ENCODE measurements at places on chromosomes 1 and 21.
A peak's percentile ranks its signal among the peaks of the same experiment; 100 is the strongest.

- DNase-seq = no peak
These were observed 66.0 kb upstream of the SLC25A33 start for GRCh38 chr1:9473032-9473807.

DNA sequence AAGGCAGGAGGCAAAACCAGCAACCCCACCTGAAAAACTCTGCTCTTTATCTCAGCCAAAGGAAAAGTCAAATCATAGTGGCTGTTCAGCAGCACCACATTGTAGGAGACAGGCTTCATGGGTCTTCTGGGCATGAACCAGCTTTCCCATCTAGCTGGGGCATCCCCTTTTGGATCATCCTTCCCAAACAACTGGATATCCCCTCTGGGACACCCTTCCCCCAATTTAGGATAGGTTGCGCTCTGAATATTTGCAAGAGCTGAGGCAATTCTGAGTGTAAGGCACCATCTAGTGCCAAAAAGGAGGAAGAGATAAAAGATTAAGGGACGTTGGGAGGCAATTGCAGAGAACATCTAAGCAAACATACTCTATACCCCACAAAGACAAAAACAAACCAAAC, 295.8 kb downstream of the MATN1 start:
- no peak for DNase-seq

DNA sequence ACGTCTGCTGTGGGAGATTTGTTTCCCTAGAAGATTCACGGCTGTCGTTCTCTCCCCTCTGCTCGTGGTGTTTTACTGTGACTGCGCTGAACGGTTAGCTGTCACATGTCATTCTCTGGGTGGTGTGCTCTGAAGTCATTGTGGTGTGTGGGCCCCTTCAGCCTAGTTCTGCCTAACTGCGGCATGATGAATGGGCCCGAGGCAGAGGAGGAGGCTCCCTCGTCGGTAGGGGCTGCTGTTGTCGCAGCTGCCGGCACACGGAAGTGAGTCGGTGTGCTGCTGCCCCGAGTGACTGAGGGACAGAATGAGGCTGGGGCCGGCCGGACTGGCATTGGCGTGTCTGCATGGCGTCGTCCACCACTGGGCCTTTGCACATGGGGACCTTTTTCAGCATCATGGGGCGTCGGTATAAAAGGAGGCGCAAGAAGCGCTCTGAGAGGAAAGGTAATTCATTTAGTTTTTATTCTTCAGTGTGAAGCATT, 77.9 kb downstream of the ADARB1 start:
- DNase-seq = peak; percentile 76

DNA sequence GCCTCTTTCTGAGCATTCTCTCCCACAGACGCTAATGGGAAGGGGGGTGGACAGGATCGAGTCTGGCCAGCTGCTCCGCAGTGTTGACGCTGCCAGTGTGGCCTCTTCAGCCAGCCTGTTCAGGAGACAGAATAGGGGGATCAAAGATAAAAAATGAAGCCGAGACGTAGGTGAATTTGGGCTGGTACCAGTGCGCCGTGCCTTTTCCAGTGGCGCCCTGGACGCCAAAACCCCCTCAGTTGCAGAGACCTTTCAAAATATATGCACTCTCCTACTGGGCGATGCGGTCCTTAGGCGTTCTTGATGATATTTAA, 1.1 kb downstream of the TTC3 start:
- no peak for DNase-seq

DNA sequence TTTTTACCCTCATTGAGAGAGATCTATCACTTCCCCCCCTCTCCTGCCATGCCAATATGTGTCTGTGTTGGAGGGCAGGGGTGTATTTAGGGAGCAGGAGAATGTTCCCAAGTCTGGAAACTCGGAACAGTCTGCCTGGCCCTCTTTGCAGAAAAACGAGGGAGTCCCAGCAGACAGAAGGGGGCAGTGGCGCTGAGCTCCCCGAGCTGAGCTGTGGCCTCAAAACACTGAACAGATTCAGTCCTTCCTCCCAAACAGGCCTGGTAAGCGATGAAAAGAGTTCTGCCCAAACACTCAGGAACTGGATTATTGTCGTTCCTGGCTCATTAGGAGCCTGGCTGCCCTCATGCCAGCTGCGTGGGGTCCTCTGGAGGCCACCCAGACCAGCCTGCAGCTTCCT, 981 bp downstream of the CLDN14 start:
- no peak for DNase-seq

DNA sequence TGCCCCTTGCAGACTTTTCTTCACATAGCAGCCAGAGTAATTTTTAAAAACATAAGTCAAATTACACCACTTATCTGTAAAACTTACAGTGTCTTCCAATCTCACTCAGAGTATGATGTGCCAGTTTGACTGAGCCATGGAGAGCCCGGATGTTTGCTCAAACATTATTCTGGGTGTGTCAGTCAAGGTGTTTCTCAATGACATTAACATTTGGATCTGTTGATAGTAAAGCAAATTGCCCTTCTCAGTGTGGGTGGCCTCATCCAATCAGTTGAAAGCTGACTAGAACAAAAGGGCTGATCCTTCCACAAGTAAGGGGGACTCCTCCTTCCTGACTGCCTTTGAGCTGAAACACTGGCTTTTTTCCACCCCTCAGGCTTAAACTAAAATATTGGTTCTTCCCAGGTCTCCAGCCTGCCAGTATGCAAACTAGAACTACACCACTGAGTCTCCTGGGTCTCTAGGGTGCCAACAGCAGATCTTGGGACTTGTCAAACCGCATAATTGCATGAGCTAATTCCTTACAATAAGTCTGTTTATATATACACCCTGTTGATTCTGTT, 157.9 kb upstream of the CTTNBP2NL start:
- DNase-seq = no peak

- DNase-seq = no peak
These were observed 9.1 kb upstream of the ARTN start for GRCh38 chr1:43924516-43924915.

GRCh38 chr1:84152649-84153056, 8.6 kb downstream of the PRKACB start:
- no peak for DNase-seq

DNA sequence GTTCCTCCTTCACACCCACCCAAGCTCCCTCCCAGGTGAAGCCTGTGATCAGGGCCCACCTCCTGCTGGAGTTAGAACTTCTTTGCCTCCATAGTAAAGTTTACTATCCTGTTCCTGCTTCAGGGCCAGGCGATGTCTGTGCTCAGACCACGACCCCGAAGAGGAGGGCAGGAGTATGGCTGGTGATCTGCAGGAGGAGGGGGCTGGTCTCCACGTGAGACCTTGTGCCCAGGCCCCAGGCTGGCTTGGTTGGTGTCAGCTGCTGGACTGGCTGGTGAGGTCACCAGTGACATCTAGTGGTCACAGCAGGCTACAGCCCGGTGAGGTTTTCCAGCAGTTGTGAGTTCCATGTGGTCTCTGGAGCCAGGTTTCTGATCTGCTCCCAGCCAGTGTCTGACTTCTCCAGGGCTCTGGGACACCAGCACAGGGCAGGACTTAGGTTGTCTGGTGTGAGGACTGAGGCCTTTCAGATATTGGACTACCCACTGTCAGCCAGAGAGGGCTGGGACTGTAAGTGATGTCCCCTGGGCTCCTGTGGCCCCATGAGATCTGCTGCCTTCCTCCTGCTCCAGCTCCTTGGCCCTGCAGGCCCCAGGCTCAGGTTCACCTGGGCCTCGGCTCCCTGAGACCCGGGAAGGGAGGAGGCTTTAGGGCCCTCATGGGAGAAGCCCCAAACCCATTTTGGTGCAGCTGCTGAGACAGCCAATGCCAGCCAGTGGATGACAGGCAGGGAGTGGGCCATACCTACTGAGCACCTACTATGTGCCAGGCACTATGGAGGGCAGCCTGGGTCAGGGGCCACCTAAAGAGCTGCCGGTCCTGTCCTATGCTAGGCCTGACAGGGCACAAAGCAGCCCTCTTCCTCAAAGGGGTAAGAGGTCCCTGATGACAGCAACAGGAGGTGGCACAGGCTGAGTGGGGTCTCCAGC, 6.0 kb upstream of the UBL4B start:
- DNase-seq = peak; percentile 64

- DNase-seq = no peak
These were observed 55.9 kb downstream of the CDC7 start for GRCh38 chr1:91556556-91556955.

GRCh38 chr21:17921579-17922530, 102.7 kb upstream of the C21orf91 start:
- DNase-seq = no peak

GRCh38 chr1:115166531-115167091, 77.3 kb upstream of the TSPAN2 start:
- DNase-seq = no peak

DNA sequence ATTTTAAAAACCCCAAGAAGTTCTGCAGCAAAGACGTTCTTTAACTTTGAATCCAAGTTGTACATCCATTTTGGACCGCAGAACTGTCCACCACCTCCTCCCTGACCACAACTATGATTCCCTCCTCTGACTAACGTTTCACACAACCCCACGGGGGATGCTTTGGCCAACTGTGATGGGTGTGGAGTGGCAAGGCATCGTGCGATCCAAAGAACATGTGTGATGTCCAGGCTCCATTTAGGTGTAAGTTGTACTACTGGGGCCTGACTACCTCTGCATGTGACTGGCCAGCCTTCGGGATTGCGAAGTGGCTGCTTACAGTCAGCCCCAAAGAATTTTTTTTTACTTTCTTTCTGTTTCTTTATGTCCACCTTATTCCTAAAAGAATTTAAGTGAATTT, 6.7 kb downstream of the KCNJ15 start:
- no peak for DNase-seq

GRCh38 chr1:38129971-38130370, 83.4 kb upstream of the POU3F1 start:
- DNase-seq = no peak

GRCh38 chr1:236882678-236883077, 87.6 kb downstream of the MTR start:
- DNase-seq = no peak

DNA sequence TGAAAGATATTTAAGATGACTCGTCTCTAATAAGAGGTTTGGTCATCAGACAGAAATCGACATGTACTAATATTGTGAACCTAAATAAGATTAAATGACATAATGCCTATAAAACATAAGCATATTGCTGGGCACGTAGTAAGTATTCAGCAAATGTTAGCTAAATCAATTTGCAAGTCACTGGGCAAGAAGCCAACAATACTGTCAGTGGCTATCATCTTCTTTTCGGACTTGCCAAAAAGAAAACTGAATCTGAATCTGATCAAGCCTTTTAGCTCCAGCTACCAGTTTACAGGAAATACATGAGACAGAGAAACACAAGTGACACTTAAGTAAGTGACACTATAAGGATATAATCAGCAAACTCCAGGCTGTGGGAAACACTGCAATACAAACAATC, 46.0 kb downstream of the RPL5 start:
- DNase-seq = no peak

DNA sequence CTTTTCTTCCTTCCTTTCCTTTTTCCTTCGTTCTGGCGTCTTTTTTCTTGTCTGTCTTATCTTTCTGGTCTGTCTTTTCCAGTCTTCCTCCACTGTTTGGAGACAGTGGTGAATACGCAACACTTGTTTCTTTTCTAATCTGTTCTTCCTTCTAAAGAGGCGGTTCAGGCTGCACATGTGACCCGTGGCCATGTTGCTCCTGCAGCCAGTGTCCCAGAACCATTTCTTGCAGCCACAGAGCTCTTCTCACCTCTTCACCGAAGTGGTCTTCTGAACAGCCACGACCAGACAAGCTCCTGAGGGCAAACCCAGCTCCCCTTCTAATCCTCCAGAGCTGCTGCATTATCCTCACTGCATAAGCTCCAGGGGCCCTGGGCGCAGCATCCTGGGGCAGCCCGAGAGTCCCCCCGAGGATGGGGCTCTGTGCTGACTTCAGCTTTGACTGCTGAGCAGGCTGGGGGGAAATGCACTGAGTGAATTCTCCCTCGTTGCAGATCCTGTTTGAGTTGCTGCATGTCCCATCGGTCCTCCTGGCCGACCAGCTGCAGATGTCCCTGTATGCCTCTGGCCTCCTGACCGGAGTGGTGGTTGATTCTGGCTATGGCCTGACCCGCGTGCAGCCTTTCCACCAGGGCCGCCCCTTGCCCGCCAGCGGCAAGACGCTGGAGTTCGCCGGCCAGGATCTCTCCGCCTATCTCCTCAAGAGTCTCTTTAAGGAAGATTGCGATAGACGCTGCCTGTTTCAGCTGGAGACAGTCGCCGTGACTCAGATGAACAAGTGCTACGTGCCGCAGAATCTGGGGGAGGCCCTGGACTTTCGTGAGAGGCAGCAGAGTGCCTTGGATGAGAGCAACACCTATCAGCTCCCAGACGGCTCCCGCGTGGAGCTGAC, 70.4 kb downstream of the ACTL8 start:
- DNase-seq = no peak

- no peak for DNase-seq
These were observed 21.5 kb downstream of the WLS start for GRCh38 chr1:68210829-68211228.

- no peak for DNase-seq
These were observed 3.9 kb upstream of the TP53BP2 start for GRCh38 chr1:223849352-223850254.

- DNase-seq = peak; percentile 35
These were observed 3.9 kb upstream of the PRKCZ start for GRCh38 chr1:2046174-2046917.

DNA sequence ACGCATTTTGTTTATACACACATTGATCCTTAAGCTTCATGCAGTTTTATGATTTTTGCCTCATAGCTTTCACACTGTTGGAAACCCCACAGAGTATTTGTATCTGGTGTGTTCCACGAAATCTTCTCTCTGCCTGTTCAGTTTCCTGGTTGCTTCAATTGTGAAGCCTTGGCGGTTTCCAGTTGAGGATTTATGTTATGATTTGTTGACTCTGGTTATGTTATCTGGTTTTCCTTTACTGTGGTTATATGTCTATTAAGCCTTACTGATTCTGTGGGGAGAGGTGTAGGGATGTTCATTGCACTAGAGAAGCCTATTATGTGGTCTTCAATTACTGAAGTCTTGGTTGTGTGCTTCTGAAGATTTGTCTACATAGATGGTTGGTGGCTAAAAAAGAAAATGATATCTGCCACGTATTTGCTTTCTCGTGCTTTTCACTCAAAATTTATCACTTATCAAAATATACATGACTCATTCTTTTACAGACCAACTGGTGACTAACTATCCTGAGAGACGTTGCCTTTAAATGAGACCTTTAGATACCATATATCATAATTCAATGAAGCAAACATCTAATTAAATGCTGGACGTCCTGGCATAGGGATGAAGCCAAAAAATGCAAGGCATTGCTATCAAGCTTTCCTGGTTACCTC, 488.0 kb upstream of the B3GALT2 start:
- DNase-seq = no peak

GRCh38 chr1:177411381-177411780, 240.6 kb downstream of the BRINP2 start:
- no peak for DNase-seq

DNA sequence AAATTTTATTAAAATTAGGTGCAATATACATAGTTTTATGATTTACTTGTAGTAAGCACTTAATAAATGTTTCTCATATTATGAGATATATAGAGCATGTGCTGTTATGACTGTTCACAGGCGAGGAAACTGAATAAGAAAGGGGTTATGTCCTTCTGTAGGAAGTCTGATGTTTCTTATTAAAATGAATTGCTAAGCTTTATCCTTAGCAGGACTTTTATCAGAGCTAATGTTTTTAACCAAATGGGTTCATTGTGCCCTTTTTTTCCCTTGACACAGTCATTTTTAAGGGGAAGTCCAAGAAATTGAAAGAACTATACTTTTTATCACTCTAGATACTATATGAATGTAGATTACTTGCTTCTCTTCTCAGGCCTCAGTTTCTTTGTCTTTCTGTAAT, 285.2 kb downstream of the PTPRC start:
- no peak for DNase-seq

- DNase-seq = no peak
These were observed 88.0 kb downstream of the SIK1 start for GRCh38 chr21:43338951-43339350.

All from CD4-positive, alpha-beta T cell treated with Interleukin-15 for 1 hour (primary cell).